ENCODE measurements at places on chromosomes 16 and 17.

DNA sequence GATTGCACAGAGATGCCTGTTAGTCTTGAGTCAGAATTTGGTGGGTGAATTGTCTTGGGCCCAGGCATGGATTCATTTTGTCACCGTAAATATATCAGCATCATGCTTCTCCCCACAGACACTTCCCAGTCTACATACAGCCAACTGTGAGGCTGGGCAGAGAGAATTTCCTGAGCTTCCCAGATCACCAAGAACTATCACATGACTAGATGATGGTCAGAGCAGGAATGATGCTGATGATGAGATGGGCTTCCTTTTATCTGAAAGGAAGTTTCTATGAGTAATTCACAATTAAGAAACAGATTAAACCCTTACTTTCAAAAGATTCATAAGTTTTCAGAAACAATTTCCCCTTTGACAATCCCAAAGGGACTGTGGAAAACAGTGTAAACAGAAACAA, 323 bp upstream of the KRTAP9-9 start:
- DNase-seq = no peak

DNA sequence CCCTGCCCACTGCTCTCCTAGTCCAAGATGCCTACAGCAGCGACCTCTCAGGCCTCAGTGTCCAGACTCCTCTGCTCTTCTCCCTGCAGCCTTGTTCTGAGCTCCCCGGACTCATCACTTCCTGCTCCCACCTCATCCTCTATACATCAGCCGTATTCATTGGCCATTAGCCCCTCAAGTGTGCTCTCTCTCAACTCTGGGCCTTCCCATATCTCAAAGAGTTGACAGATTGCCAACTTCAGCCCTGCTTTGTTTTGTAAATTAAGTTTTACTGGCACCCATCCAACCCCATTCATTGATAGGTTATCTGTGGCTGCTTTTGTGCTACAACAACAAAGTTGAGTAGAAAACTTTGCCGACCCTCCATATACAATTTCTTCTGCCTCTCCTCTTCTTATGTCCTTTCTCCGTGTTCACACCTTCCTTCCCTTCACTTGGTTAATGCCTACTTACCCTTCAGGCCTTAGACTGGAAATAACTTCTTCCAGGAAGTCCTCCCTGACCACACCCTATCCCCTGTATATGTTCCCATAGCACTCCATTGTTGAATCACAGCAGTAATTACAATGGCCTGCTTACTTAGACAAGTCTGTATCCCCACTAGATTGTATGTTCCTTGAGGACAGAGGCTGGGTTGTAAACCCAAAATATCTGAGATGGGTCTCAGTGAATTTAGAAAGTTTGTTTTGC, 63.4 kb upstream of the TANC2 start:
- no peak for DNase-seq

DNA sequence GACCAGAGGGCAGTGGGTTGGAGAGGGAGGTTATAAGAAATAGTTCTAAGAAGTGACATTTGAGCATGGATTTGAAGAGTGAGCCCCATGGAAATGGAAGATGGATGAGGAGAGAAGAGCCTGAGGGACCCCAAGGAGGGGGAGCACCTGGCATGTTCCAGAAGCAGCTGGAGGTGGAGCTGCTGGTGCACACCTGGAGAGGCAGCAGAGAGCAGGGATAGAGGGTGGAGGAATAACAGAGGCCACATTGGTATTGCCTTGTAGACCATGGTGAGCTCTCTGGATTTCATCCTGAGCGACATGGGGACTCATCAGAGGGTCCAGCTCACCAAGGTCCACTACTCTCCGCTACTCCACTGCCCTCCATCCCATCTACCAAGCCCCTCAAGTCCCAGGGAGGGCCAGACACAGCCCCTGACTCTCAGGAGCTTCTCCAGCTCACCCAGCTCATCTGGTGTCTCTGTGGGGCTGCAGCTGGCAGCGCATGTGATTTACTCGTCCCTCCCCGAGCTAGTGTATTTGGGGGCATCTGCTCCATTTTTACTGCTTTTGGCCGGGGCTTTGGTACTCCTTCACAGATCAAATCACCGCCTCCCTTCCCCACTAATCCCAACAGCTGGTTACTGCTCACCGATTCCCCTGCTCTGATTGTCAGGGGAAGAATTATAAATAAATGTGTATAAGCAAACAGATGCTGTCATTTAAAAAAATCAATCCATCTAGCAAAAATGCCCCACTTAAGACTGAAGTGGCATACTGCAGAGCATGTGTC, 22.1 kb upstream of the KDM8 start:
- no peak for DNase-seq

GRCh38 chr17:37750768-37751475, 6.1 kb upstream of the HNF1B start:
- no peak for DNase-seq

- DNase-seq = no peak
Observed at GRCh38 chr16:52713740-52714139, 166.8 kb upstream of the TOX3 start.

DNA sequence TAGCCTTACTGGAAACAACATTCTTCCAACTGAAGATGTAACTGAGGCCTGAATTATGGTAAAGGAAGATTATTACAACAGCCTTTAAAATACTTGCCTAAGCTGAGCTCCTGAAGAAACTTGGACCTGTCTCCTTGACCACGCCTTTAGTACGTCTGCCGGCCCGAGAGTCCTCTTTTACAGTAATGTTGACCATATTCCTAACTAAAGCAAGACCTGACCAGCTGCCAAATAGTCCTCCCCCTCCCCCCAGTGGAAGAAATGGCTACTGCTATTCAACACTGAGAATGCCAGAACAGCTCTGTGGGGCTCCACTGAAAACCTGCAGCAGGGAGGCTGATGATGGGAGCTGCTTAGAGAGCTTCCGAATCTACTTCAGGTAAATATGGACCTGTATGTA, 12.6 kb upstream of the FOXJ1 start:
- no peak for DNase-seq

DNA sequence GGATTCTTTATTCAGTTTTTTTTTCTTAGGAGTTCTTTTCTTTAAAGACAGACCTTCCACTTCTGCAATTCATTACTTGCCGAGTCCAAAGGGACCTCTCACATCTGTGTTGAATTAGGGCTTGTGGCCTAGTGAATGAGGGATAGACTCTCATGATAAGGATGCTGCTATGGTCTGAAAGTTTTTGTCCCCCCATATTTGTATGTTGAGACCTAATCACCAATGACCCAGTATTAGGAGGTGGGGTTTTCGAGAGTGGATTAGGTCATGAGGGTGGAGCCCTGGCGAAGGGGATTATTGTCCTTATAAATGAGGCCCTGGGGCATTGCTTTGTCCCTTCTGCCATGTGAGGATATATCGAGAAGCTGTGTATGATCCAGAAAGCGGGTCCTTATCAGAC, 9.5 kb downstream of the KRT12 start:
- no peak for DNase-seq

DNA sequence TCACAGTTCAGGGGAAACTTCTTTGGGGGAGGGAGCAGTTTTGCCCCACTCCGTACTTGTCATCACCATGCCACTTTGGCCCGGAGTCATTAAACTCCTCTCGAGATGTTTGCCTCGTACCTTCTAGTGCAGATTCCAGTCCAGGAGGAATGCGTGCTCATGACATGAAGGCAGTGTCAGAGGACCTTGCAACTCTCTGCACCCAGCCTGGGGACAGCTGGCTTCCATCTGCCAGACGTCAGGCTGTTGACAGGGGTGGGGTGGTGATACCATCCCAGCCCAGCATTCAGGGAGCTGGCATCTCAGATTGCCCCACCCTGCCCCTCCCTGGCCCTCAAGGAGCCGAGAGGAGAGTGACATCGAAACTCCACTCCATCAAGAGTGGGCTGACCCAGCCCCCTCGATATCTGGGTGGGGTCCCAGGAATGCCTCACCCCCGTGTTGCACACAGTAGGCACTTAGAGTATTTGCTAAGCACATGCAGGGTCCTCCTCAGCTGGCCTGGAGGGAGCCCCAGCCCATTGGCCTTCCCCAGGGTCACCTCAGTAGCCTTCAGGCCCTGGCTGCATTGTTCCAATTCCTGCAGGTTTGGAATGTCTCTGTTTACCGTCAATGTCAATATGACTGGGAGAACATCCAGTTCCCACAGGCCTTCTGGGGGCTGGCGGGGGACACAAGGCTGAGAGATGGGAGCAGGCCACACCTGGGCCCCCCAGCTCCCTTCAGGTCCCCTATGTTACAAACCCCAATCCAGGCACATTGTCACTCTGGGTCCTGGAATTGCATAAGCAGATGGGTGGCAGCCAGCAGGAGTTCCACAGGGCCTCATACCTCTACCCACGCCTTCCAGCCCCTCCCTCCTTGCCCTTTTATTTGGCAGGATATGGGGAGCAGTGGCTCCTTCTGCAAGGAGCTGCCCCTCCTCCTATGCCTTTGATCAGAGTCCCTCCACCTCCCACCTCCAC, 21.3 kb upstream of the EMP2 start:
- DNase-seq = no peak

DNA sequence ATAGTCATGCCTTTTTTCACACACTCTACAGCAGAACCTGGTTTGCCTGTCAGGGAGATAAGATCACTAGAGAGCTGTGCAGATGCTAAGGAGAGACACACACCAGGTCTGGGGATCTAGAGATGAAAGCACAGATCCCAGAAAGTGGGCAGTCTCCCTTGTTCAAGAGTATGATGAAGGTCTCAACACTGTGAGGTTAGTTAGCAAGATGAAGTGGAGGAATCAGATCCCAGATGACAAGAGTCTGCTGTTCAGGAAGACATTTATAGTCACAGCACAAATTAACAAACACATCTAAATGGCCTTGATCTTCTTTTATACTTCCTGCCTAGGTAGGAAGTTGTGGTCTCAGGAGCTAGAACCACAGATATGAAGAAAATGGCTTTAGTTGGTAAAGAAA, 23.4 kb upstream of the SKAP1 start:
- no peak for DNase-seq

DNA sequence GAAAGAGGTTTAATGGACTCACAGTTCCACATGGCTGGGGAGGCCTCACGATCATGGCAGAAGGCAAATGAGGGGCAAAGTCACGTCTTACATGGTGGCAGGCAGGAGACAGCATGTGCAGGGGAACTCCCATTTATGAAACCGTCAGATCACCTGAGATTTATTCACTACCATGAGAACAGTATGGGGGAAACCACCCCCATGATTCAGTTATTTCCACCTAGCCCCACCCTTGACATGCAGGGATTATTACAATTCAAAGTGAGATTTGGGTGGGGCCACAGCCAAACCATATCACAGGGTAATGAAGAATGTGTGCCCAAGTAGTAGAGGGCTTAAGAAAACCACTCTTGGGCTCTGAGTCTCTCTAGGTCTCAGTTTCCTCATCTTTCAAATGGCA, 85.1 kb downstream of the PRKCB start:
- DNase-seq = no peak

DNA sequence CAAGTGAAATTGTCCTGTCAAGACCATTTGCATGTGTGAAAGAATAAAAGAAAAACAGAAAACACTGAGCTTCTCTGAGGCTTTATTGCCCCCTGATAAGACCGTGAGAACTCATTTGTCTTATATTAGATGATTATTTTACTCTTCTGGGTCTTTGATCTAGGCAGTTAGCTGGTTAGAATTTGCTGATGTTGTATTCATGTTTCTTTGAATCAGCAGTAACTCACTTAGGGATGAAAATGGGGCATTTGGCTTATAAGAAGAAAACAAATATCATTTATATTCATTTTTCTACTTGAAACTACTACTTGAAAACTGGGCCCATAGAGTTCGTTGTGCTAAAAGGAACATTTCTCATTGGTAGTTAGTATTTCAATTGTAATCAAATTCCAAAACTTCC, 93.1 kb upstream of the RBFOX1 start:
- no peak for DNase-seq

GRCh38 chr16:71724320-71724751, at the start of gene PHLPP2:
Gene PHLPP2 (minus strand): TSS chr16:71724701. CDS start chr16:71714795, 9,906 bp downstream.
- no peak for DNase-seq

- DNase-seq = no peak
Observed at GRCh38 chr16:30526137-30526822, at the start of gene ZNF768. Gene ZNF768 (minus strand): TSS chr16:30526566. CDS start chr16:30526413, 153 bp downstream.

- DNase-seq = no peak
Observed at GRCh38 chr17:49525831-49526741, 31.0 kb downstream of the NGFR start.

GRCh38 chr16:86818671-86819532, 240.6 kb downstream of the FOXL1 start:
- DNase-seq = no peak

- DNase-seq = no peak
Observed at GRCh38 chr17:7384489-7385081, 3.7 kb downstream of the TNK1 start.

- DNase-seq = no peak
Observed at GRCh38 chr17:63703556-63704258, 3.8 kb upstream of the LIMD2 start.

- DNase-seq = no peak
Observed at GRCh38 chr17:41728056-41728455, 6.4 kb downstream of the HAP1 start.

DNA sequence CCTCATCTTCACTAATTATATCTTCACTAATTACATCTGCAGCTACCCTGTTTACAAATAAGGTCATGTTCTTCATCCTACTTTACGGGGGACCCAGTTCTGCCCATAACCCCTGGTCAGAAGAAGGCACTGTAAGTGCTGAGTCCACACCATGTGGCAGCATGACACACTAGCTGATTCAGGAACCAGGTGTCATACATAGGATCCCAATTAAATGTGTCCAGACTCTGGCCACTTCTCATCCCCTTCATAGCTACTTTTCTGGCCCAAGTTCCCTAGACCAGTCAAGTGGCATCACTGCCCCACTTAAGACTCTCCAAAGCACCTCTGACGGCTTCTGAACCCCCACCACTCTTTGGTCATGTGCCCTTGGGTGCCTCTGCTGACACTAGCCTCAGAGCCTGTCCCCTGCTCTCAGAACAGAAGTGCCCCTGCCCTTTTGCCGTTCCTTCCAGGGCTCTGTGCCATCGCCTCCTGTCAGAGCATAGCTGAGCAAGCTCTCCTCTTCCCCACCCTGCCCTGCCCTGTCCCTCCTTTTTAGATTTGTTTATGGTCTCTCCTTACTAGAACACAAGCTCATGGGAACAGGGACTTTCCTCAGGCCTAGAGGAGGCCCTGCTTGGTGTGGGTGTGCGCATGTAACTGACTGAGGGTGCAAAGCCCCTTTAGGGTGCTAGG, 61.1 kb downstream of the B9D1 start:
- DNase-seq = no peak

GRCh38 chr16:85296859-85297660, 184.8 kb upstream of the CIBAR2 start:
- peak; percentile 22 for DNase-seq

GRCh38 chr17:70493277-70493874, 324.0 kb downstream of the KCNJ2 start:
- DNase-seq = no peak

GRCh38 chr16:67833030-67833414, 9.1 kb upstream of the THAP11 start:
- DNase-seq = no peak

DNA sequence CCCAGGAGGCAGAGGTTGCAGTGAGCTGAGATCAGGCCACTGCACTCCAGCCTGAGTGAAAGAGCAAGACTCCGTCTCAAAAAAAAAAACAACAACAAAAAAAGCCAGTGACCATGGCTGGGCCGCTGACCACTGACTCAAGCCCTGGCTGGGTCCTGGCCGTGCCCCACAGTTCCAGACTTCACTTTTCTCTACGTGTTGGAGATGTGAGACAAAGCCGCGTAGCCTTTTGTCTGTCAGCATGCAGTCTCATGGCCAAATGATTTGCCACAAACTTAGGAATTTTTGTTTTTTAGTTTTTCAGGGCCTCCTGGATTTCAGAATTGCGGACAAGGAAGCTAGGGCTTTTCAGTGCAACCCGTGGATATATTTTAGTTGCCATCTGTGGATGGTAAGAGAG, 89.3 kb upstream of the CIBAR2 start:
- no peak for DNase-seq
